Putamen (tissue), 1 donor: ENCODE measurements at places on chromosomes 13 and 19.
A peak's percentile ranks its signal among the peaks of the same experiment; 100 is the strongest.

- no peak for DNase-seq
These were observed 3.9 kb upstream of the KLK15 start for GRCh38 chr19:50837300-50837699.

DNA sequence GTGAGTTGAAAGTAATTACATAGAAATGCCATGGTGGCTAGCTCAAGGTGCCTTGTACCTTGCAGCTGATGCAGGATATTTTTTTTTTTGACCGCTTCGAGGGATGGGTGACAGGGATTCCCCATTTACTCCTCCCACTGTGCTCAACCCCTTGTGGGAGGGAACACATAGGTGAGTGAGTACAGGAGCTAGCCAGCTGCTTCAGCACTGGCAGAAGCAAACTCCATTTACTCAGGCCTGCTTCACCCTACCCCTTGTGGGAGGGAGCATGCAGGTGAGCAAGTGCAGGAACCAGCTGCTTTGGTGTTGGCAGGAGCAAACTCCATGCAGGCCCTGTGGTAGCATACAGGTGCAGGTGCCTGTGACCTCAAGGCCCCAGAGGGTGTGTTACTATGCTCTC is 330.1 kb downstream of the TDRD3 start:
- no peak for DNase-seq

GRCh38 chr13:45863709-45864590 is 12.4 kb upstream of the SIAH3 start:
- no peak for DNase-seq

DNA sequence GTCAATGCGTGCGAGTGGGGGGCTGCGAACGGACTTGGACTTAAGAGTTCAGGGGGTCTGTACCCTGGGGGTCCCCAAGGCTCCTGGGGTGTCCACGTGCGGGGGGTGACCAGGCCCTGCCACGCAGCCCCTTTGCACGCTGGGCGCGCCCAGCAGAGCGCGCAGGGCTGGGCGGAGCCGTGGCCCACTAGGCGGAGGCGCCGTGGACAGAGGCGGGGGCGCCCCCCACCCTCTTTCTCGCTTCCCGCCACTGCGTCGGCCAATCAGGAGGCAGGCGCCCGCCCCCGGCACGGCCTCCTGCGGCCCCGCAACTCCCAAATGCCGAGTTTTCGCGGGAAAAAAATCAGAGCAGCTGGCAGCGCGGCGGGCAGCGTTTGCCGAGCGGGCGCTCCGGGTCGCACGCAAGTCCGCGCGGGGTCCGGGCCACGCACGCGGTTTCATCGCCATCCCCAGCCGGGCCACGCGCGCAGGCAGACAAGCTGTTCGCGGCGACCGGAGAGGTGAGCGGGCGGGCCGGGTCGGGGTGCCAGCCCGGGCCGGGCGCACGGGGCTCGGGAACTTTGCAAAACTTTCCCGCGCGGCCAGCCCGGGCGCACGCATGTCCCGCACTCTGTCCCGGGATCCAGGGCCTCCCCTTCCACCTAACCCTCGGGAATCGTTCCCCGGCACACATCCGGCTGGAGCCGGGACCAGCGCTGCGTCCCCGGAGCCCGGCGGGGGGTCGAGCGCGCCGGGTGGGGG is at the start of gene UHRF1:
Gene UHRF1 (plus strand): TSS at position 346 of the 741 bp plus-strand sequence. CDS start 1,385 bp downstream, outside the sequence.
- no peak for DNase-seq

DNA sequence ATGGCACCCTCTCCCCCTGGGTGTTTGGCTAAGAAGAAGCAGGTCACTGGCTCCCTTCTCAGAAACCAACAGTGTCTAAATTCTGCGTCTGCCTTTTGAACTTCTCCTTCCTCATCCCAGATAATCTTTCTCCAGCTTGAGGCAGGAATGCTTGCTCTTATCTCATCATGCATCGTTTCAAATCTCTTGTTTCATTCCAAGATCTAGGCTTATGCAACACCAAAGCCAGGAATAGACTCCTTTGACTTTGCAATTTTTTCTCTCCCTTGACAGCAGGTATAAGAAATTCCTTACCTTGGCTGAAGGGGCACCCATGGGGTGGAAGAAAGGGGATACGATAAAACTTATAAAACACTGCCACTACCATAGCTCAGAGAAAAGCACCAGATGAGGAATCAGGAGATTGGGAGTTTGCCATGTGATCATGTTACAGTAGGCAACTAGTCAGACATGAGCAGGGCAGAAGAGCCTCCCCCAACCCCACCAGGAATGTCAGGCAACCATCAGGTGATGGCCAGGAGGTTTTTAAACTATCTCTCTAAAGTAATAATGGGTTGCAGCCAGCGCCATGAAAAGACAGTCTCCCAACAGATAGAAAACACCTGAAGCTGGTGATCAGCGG is 498.9 kb downstream of the KLF12 start:
- no peak for DNase-seq

DNA sequence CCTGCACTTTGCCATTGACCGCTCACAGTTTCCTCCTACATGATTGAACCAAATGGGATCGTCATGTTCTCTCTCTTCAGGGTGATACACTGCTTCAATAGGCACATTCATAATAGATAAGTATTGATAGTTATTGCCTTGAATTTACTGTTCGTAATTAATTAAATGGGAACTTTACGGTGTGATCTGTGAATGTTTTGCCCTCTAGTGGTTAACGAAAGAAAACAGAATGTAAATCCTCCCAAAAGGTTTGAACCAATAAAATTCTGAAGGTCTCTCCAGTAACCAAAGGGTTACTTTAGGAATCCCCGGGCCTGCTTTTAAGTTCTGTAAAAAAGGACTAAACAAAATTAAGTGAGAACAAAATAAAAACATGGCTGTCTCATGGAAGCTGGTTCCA is 389.3 kb downstream of the DACH1 start:
- no peak for DNase-seq

DNA sequence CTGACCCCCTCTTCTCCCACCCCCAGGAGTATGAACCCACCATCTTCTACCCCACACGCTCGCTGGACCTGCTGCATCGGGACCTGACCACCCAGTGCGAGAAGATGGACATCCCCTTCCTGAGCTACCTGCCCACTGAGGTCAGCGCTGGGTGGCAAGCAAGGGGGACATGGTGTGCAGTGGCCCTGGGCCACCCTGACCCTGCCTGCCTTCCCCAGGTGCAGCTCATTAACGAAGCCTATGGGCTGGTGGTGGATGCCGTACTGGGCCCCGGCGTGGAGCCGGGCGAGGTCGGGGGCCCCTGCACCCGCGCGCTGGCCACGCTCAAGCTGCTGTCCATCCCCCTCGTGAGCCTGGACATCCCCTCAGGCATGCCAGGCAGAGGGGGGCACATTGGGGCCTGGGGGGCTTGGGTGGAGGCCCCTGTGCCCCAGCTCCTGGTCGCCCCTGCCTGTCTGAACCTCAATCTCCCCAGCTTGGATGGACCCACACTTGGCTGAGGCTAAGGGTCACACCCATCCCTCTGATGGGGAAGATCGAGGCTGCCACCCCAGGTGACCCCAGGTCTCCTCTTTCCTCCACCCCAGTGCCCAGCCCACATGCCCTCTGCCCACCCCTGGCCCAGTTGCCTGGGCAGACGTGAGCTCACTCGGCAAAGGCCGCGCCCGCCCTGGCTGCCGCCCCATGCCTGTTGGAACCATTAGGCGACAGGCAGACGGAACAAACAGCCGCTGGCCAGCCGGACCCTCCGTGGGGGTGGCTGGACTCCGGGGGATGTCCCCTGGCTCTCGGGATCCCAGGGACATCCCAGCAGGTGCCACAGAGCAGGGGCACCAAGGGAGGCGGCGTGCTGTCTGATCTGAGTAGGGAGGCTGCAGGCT is 2.5 kb upstream of the CILP2 start:
- no peak for DNase-seq

GRCh38 chr19:51399231-51399630 is 8.8 kb upstream of the C19orf84 start:
- DNase-seq, result no peak

DNA sequence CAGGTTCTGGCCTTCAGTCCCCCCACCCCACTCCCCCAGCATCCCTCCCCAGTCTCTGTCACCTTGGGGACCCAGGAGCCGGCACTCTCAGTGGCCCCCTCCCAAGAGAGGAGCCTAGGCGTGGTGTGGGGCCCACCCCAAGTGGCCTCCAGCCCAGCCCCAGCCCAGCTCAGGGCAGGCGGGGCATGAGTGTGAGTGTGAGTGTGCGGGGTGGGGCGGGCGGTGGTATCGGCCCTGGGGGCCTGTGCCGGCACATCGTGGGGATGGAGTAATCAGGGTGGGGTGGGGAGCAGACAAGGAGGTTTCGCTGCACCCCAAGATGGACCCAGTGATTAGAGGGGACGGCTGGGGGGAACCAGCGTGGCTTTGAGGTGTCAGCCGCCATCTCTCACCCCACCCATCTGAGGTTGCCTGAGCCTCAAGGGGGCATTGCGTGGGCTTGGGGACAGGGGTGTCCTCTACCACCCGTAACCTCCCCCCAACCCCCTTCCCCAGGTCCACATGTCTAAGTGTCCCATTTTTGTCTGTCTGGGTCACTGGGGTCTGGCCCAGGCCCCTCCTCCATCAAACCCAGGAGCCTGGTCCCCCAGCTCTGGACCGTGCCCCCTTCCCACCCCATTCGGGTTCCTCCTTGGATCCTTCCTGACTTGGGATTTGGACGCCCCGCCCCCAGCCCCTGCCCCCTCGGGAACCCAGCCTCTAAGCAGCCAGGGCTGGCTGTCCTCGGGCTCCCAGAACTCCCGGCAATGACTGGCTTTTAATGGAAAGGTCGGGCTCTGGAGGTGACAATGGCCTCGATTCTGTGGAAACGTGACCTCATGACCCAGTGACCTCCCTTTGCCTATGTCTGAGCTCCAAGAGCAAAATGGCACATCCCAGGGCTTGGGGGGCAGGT is 6.9 kb upstream of the SULT2B1 start:
- no peak for DNase-seq

- no peak for DNase-seq
These were observed 31.2 kb downstream of the KEAP1 start for GRCh38 chr19:10471909-10472308.

DNA sequence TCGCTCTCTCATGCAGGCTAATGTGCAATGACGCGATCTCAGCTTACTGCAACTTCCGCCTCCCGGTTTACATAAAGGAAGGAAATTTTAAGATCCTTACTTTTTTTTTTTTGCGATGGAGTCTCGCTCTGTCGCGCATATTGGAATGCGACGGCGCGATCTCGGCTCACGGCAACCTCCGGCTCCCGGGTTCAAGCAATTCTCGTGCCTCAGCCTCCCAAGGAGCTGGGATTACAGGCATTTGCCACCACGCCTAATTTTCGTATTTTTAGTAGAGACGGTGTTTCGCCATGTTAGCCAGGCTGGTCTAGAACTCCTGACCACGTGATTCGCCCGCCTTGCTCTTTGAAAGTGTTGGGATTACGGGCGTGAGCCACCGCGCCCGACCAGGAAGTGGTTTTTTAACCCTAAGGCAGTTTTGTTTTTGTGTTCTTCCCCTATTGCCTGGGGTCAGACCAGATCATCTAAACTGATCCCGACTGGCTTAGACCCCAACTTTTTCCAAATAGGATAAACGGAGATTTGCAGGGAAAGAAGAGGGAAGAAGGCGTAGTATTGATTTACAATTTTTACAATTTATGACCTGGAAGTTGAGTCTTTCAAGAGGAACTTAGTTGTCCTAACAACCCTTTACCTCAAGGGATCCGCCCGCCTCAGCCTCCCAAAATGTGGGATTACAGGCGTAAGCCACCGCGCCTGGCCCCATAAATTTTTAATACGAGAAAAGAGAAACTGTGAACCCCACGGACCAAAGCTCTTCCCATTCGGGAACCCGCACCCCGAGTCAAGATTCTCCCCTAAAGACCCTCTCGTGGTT is 142.0 kb downstream of the ZNF737 start:
- DNase-seq, result peak; percentile 62

- no peak for DNase-seq
These were observed 3.8 kb downstream of the COMMD6 start for GRCh38 chr13:75533861-75534260.

DNA sequence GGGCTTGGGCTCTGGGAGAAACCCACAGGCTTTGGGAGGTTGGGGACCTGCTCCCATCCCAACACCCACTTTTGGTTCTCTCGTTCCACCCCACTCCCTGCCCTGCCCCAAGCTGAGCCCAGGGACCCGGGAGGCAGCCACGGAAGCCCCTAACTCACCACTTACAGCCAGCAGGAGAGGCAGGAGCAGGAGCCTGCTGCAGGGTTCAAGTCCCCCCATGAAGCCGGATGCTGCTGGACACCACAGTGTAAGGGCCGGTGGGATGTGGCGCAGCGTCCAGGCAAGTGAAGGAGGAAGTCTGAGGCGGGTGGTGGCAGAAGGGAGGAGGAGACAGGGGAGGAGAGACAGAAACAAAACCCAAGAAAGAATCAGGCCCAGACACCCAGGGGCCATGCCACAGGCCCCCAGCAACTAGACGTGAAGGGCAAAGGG is at the start of gene TYROBP:
Gene TYROBP (minus strand): TSS at position 286 of the 432 bp plus-strand sequence. CDS start 67 bp downstream, at position 219.
- DNase-seq, result no peak

- DNase-seq, result no peak
These were observed 132.8 kb downstream of the RGCC start for GRCh38 chr13:41590122-41590521.

DNA sequence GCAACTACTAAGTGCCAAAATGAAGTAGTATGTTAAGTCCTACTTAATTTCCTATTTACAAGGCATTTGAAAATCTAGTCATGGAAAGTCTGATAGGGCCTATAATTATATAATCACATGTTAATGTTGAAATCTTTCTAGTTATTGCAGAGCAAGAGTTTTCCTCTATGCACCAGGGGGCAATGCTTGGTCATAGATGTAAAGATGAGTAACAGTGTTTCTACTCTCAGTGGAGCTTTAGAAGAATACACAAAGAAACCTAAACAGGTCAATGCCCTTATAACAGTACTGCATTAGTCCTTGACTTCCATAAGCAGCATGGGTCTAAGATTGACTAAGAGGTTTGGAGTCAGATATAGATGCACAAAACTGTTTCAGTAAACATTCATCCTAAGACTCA is 218.7 kb downstream of the KCTD12 start:
- no peak for DNase-seq

GRCh38 chr19:17743874-17744580 is 7.2 kb upstream of the FCHO1 start:
- no peak for DNase-seq

DNA sequence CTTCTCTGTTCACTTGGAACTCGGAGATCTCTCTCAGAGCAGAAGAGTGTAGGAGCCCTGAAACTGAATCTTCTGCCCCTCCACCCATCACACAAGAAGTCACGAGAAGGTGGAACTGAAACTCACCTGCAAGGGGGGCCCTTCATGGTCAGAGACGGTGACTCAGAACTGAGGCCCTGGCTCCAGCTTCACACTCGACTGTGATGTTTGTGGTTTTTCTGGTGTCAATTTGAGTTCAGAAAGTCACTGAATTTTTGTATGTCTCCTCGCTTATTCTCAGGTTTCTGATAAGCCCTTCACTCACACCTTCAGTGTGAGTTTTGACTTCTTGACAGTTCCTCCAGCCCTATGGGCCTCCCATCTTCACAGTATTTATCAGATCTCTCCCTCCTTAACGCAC is 23.1 kb downstream of the SIGLEC5 start:
- DNase-seq, result no peak

DNA sequence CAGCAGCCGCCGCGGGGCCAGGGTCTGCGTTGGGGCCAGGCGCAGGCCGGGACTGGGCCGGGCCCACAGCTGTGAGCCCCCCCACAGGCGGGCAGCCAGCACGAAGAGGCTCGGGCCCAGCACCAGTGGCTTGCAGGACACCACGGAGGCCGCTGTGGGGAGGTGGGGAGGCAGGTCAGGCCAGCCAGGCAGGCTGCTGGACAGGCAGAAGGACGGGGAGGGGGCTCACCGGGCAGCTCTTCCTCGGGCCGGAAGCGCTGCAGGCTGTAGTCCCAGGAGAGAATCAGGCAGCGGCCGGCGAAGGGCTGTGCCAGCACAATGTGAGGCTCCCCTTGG is 8.3 kb downstream of the LGI4 start:
- peak; percentile 76 for DNase-seq
